ENCODE measurements at places on chromosomes 16 and 17.

- no peak for DNase-seq
Observed at GRCh38 chr16:6232056-6232455, 1100.6 kb upstream of the RBFOX1 start.

GRCh38 chr17:17019430-17019762 is 22.9 kb upstream of the MPRIP start:
- DNase-seq, result no peak

GRCh38 chr17:40090237-40091119 is 9.9 kb downstream of the NR1D1 start:
- DNase-seq, result no peak

DNA sequence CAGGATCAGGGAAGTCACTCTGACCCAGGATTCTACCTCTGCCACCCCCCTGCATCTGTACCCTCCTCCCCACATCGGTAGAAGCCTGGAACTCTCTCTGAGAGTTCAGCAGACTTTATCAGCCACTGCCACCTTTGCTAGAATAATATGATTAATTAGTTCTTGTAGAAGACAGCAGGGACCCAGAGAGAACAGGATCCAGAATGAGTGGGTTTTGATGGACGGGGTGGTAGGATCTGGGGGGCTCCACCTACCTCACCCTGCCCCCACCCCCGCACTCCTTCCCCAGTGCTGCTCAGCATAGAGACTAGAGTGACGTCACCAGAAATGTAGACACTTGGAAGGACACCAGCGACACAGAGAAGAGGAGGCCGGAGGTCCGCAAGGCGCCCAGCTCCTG is 33.5 kb downstream of the ABCC6 start:
- DNase-seq, result no peak

- DNase-seq, result no peak
Observed at GRCh38 chr17:41682631-41683030, 6.1 kb upstream of the EIF1 start.

- DNase-seq, result no peak
Observed at GRCh38 chr16:5252791-5253190, 155.2 kb upstream of the EEF2KMT start.

DNA sequence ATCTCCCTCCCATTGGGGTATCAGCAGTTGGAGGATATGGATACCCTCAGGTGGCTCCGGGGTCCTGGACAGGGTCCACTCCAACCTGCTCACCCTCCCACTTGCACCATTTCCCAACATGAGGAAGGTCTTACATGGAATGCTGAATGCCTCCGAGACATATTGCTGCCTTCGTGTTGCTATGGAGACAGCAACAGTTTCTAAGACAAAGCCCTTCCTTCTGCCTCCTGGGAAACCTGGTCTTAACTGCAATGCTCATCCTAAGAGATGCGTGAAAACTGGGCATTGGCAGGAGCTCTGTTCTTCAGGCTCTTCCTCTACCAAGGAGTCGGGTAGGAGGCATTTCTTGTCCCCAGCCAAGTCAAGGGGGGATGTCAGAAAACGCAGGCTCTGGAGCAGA is 45.2 kb downstream of the ST3GAL2 start:
- no peak for DNase-seq

- no peak for DNase-seq
Observed at GRCh38 chr17:18093616-18094408, 6.1 kb downstream of the DRG2 start.

- DNase-seq, result peak; percentile 38
Observed at GRCh38 chr16:19245326-19245925, 40.1 kb upstream of the CLEC19A start.

- no peak for DNase-seq
Observed at GRCh38 chr17:61728297-61728836, 135.0 kb downstream of the BRIP1 start.

- peak; percentile 56 for DNase-seq
Observed at GRCh38 chr16:71367241-71367976, 8.9 kb downstream of the CALB2 start.

DNA sequence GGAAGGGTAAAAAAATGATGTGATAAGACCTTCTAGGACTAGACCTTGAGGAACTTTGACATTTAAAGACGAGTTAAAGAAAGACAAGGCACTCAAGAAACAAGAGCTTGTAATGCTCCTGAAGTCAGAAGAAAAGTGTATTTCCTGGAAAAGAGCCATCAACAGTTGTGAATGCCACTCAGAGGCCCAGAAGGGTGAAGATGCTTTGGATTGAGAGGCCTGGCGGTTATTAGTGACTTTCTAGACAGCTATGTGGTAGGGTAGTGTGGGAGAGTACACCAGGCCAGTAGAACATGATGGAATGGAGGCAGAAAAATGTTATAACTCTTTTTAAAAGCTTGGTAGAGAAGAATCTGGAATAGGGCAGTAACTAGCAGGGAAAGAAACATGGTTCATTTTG is 34.1 kb upstream of the ANKFN1 start:
- DNase-seq, result no peak

DNA sequence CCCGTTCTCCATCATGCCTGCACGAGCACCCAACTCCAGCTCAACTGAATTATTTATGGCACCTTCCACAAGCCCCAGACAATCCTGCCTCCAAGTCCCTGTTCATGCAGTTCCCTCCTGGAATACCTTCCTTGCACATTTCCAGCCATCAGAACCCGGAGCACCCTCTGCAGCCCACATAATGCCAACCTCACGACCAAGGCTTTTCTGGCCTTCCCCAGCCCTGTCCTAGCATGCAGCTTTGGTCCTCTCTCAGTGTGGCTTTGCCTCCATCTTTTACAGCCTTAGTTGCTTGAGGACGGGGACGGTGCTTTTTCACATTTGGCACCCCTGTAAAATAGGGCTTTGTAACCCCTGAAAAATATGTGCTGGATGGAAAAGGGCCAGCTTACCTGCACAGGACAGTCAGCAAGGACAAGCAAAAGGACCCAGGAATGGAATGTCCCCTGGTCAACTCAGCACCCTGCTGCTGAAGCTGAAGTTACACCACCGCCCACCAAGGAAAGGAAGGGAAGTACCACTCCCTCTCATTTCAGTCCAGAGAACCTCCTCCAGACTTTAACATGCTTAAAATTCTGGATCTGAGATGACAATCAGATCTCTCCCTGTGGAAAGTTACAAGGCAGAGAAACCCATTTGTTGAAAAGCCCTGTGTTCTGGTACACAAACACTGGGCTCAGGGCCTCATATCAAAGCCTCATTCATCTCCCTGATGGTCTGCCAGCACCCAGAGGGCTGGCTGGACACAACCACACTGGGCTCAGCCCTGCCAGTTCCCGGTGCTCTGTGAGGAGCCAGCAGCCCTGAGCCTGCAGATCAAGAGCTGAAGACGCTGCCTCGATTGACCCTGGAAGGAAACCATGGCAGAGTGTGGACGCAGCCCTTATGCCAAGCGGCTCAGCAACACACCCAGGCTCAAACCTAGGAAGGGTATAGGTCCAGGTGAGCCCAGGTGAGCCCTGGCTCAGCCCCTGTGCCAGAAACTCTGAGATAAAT is 2.9 kb downstream of the SLC39A11 start:
- DNase-seq, result no peak

- DNase-seq, result no peak
Observed at GRCh38 chr17:56821847-56822534, 11.7 kb downstream of the C17orf67 start.

DNA sequence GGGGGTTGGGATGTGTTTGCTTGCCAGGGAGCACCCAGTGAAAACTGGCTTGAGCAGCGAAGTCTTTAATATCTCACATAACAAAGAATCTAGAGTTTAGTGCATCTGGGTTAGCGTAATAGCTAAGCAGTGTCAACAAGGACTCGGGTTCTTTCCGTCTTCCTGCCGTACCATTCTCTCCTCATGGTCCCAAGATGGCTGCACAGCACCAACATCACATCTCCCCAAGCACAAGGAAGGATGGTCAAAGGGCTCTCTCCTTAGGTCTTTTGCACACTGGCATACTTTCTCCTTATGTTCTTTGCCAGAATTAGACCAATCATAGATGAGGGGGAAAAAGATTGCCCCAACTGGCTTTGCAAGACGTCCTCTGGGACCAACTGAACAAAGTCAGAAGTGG is 30.9 kb downstream of the CRISPLD2 start:
- DNase-seq, result no peak

- no peak for DNase-seq
Observed at GRCh38 chr17:78458091-78458490, 79.6 kb downstream of the PGS1 start.

DNA sequence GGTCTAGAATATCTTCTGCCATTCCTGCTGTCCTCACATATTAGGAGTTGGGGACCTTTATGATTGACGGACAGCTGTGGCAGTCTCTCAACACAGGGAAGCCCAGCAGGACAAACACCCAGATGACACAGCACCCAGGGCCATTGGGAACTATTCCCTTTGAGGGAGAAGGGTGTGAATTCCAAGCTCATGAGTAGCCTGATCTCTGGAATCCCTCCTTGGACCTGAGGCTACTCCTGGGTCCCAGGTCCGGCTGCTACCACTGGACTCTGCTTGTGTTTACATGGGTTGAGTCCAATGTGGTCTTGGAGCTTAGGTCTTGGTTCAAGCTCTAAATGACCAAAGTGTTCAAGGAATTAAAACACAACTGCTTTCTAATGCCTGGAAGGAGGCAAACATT is 78.9 kb downstream of the SLC6A2 start:
- DNase-seq, result no peak

- no peak for DNase-seq
Observed at GRCh38 chr17:56478836-56479447, 114.6 kb upstream of the NOG start.

GRCh38 chr16:68022278-68022727 is 729 bp downstream of the DDX28 start:
- DNase-seq, result no peak

- DNase-seq, result no peak
Observed at GRCh38 chr16:9441012-9441411, 349.6 kb downstream of the HAPSTR1 start.

- DNase-seq, result no peak
Observed at GRCh38 chr16:68715471-68715870, 21.6 kb upstream of the CDH1 start.

GRCh38 chr16:48511071-48511540 is 98.9 kb downstream of the N4BP1 start:
- DNase-seq, result no peak

GRCh38 chr16:81142864-81143263 is 46.7 kb upstream of the GCSH start:
- no peak for DNase-seq

- no peak for DNase-seq
Observed at GRCh38 chr17:62017912-62018311, 47.2 kb downstream of the MED13 start.

- DNase-seq, result no peak
Observed at GRCh38 chr17:57091186-57091618, 6.2 kb downstream of the AKAP1 start.

- DNase-seq, result no peak
Observed at GRCh38 chr16:21250072-21250923, 16.8 kb downstream of the ANKS4B start.

DNA sequence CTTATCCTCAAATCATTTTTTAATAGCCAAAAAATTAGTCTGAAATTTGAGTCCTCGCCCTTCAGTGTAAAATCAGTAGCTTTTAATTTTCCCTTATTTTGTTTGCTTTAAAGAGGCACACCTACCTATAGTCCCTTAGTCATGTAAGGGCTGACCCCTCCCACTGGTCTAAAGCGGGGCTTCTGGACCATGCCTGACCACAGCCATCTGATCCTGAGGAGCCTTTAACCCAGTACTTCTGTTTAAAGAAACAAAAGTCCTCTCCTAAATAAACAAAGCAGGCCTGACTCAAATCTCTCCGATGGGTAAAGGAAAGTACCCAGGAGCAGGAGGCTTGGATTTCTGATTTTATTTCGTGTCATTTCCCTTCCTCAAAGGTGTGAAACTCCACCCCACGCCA is 92.0 kb upstream of the CCL2 start:
- DNase-seq, result no peak

DNA sequence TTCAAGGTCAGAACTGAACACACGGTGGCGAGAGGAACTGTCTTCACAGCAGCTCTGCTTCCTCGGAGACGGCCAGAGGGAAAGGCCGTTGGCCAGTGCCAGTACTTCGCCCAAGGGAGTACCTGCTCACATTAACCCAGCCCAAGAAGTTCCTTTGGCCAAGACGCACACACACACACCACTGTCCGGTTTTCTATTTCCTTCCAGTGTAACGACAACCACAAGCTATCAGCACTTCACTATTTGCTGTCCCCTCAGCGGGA is 744 bp upstream of the GGNBP2 start:
- DNase-seq, result peak; percentile 62

GRCh38 chr16:3650631-3651265 is 3.7 kb upstream of the DNASE1 start:
- no peak for DNase-seq

GRCh38 chr16:180681-181564 is 664 bp downstream of the HBQ1 start:
- DNase-seq, result peak; percentile 70

GRCh38 chr16:8936421-8936820 is 27.3 kb downstream of the USP7 start:
- DNase-seq, result peak; percentile 16

GRCh38 chr16:50718761-50719400 is 23.0 kb upstream of the CYLD start:
- DNase-seq, result no peak

- DNase-seq, result no peak
Observed at GRCh38 chr16:58128711-58129096, 477 bp downstream of the CFAP20 start.

- DNase-seq, result no peak
Observed at GRCh38 chr17:5888811-5889210, 181.4 kb upstream of the WSCD1 start.

DNA sequence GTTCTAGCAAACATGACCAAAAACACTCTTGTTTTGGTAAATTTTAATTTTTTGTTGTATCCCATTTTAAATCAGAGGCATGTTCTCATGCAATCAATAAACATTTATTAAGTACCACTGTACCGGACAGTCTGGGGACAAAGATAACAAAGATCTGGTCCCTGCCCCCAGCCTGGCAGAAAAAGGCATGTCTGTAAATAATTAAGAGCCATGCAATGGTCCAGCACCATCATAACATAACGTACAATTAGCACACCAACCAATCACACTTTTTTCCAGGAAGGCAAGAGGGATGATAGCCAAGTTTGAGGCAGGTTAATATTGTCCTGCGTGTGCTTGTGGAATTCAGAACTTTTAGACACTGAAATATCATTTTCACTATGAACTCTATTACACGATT is 3.5 kb downstream of the KCNJ16 start:
- no peak for DNase-seq

DNA sequence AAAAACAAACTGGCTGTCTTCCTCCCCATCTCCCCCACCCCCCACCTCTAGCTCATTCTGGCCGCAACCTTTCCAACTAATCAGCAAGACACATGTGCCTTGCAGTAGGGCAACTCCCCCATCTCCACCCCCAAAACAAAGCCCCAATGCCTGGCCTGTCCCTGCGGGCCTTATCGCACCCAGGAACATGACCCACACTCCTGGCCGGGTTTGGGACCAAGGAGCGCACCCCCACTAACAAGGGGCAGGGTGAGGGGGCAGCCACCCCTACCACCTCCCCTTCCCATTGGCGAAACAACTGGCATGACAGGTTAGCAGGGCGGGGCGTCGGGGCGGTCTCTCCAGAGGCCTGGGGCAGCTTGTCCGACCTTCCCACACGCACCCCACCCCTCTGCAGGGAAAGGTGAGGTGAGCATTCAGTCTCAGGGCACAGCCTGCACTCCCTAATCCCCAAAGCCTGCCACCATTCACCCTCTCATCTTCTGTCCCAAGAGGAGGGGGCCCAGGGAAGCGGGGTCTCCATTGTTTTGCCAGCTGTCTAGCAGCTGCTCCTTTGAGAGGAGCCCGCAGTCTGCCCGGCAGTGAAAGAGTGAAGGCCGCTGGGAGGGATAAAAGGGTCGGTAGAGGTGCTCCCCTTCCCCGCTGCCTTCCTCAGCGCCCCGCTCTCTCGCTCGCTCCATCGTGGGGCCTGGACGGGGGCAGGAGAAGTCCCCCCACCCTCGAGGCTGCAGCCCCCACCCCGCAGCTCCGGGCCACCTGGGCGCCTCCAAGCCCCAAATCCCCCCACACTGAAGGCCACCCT is 765 bp downstream of the MYO18A start:
- peak; percentile 24 for DNase-seq

All from NCI-H2081 (cell line).